ENCODE measurements at places on chromosomes 2 and 18. TPM values are rescaled to one million over a fixed set of nuclear protein-coding genes. Genes with fewer than 3 reads are reported as not detected.

TRIM43 gene
- not detected for total RNA-seq

RAB17 gene
- 0.88 TPM for total RNA-seq

PLGLB2 gene
- not detected for total RNA-seq

GALNT3 gene
- 5.3 TPM for total RNA-seq

CPO gene
- not detected for total RNA-seq

ALMS1 gene
- total RNA-seq: 21.5 TPM

CNDP1 gene
- total RNA-seq: not detected

HOXD3 gene
- not detected for total RNA-seq

ERICH2 gene
- total RNA-seq: not detected

ACADL gene
- total RNA-seq: not detected

- no peak for DNase-seq
These were observed 18.8 kb downstream of the ZNF385B start for GRCh38 chr2:179842498-179843153.

- no peak for DNase-seq
These were observed 42.7 kb upstream of the ODC1 start for GRCh38 chr2:10490806-10491291.

- no peak for DNase-seq
These were observed 48.7 kb downstream of the FBXO48 start for GRCh38 chr2:68418419-68418818.

DNA sequence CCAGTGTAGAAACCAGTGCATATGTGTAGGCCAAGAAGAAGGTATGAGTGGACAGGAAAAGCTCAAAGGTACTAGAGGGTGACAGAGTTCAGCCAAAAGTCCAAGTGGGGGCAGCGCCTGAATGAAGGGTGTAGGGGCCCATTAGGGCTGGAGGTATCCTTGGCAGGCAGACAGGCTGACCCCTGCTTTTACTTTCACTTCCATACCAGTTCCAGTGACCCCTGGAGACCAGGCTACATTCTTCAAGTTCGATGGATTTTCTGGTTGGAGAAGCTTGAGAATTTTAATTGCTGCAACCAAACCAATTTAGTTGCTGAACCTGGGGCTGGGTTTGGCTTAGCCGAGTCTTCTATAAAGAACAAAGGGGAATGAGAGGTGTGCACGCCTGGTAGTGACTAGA is 42.3 kb upstream of the MRPL33 start:
- DNase-seq: no peak

GRCh38 chr2:240994171-240994896 is 4.1 kb upstream of the SNED1 start:
- DNase-seq: no peak

GRCh38 chr2:212863185-212863588 is 288.2 kb downstream of the IKZF2 start:
- peak; percentile 49 for DNase-seq

DNA sequence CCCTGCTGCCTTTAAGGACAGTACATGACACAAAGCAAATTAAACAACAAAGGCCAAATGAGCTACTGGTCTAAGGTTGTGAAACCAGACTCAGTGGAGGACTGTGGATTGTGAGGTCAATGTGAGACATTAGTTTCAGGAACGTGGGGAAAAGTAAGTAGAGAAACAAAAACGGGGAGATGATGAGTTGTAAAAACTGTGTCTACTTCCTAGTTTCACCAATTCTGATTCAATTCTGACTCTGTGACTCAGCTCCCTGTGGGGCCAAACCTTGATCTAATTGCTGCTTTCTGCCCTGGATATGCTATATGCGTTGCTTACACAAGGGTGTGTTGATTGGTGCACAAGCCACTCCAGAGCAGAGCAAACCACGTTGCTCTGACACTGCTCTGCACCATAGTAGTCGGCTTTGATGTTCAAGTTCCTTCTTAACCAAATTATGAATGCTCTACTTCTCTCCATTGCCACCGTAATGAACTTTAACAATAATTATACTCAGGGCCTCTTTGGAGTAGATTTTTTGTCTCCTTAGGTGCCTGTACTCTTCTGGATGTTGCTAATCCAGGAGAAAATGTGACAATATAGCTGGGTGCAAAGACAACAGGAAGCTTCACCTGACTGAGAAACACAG is 1640.1 kb upstream of the CELF4 start:
- no peak for DNase-seq

- DNase-seq: no peak
These were observed 66.2 kb downstream of the DIPK1C start for GRCh38 chr18:74390900-74391299.

DNA sequence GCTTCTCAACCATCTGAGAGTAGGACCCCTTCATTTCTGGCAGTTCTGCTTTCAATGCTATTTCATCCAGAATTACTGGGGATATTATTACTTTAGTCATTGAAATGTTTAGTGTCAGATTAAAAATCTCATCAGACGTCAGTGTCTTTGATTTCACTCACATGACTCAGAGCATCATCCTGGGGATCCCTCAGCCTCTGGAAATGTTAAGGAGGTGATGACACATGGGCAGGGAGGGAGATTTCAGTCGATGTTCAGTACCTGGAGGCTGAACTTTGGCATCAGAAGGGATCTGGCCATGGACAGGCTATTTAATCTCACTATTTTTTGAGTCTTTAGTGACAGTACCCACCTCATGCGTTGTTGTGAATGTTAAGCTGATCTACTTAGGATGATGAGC is 39.1 kb downstream of the OSBPL6 start:
- no peak for DNase-seq

DNA sequence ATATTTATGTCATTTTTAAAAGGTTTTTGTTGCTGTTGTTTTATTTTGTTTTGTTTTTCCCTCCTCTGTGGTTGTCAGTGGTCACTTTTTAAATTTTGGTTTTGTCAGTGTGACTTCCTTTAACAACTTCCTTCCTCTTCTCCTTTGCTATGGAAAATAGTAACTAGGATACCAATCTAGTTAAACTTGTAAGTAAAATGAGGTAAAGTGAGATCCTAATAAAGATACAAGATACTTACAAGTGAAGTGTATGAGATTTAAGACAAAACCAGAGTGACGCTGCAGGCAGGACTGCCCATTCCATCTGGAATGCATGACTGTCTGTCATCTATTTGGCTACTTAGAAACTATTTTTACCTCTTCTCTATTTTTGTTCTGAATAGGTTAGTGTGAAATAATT is 30.6 kb upstream of the CREB1 start:
- DNase-seq: no peak

- DNase-seq: no peak
These were observed 340.8 kb upstream of the SPHKAP start for GRCh38 chr2:228522276-228522675.

GRCh38 chr18:48933578-48934414 is 17.0 kb downstream of the SMAD7 start:
- no peak for DNase-seq

DNA sequence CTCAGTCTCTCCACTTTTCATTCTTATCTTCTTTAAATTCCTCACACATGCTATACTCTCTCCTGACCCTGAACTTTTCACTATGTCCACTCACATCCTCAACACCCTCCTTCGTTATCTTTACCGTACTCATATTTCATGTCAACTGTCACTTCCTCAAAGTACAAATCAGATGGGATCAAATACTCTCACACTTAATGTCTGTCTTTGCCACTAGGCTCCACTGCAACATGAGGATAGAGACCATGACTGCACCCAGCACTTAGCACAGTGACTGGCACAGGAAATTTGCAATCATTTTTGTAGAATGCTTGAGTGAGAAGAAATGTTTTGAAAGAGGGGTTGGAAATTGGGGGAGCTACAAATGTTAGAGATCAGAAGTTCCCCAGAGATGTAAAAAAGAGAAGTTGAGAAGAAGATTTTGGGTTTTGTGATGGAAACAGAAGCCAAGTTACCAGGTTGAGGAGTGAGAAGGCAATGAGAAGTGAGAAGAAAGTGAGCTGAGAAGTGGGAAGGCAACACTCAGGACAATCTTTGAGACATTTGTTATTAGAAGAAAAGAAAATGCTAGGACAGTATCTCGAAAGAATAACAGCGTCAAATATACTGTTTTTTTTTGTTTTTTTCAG is 87.0 kb downstream of the CCDC141 start:
- DNase-seq: no peak

GRCh38 chr2:202147775-202148174 is 74.7 kb downstream of the KIAA2012 start:
- DNase-seq: no peak

- no peak for DNase-seq
These were observed 10.9 kb downstream of the UXS1 start for GRCh38 chr2:106183101-106183696.

DNA sequence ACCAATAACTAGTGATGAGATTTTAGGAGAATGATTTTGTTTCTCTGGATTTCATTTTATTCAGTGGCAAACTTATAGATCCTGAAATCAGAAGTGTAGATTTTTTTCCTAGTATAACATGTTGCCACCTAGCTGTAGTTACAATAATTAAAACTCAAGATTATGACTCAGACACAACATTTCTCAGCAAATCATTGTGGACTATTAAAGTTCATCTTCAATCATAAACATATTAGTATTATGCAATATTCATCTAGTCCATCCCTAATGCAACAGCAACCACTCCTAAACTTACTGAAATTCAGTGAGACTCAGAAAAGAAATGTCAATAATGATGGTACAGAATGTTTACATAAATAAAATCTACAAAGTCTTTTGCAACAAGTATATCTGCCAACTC is 51.3 kb downstream of the USP34 start:
- no peak for DNase-seq

Data from activated naive CD4-positive, alpha-beta T cell treated with anti-CD3 and anti-CD28 coated beads, Interleukin-2, amount 50 U/mL, for 72 hours (primary cell).